ENCODE measurements at places on chromosomes 6 and 20. TPM values are rescaled to one million over a fixed set of nuclear protein-coding genes. Genes with fewer than 3 reads are reported as not detected.

Gene TNF
- not detected for total RNA-seq

Gene FAM209A
- total RNA-seq, result not detected

Gene RIPOR2
- total RNA-seq, result 1.4 TPM

Gene ALDH5A1
- total RNA-seq, result 1.6 TPM

Gene ALDH8A1
- 0.09 TPM for total RNA-seq
